Stimulated activated CD8-positive, alpha-beta memory T cell treated with anti-CD3 and anti-CD28 coated beads, Interleukin-4, amount 100 ng/mL, for 24 hours (primary cell): ENCODE measurements at places on chromosomes 1 and 21.

- DNase-seq: no peak
These were observed 7.6 kb downstream of the GPR37L1 start for GRCh38 chr1:202130297-202130721.

DNA sequence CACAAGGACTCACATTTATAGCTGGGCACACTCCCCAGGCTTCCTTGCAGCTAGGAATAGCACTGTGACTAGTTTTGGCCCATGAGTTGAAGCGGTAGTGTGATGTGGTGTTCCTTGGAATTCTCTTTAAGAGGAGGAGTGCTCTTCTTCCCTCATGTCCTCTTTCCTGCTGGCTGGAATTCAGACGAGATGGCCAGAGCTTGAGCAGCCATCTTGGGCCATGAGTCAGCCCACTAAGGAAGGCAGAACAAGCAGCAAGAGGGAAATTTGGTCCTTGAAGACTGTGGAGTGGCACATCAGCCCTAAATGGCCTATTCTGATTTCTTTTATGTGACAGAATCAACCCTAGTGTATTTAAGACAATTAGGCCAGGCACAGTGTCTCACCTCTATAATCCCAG, 20.0 kb downstream of the HTR6 start:
- DNase-seq: no peak

- no peak for DNase-seq
These were observed 622.1 kb downstream of the PLPP3 start for GRCh38 chr1:55957276-55957675.

DNA sequence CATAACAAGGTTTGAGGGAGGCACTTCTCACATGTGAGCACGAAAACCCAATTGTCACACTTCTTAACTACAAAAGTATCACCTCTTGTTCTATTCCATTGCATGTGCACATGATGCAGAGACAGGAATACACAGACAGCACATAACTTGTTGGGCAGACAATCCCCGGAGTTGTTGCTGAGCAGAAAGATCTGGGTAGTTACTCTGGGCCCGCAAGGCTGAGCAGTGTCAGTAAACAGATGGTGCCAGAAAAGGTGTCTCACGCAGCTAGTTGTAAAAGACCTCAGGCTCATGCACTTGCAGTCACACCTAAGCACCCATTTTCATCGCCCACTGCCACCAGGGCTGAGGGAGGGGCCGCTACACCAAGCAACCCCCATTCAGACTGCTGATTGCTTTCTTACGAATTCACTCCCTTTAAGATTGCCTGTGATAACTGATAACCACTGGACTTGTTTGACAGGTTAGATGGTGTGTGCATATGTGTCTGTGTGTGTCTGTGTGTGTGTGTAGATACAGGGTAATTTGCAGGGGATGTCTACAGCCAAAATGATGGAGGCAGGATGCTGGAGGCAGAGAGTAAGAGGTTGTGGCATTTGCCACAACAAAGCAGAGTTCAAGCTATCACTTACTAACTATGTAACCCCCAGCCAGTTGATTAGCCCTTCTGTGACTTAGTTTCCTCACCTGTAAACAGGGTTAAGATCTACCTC, 4.2 kb downstream of the LGR6 start:
- peak; percentile 8 for DNase-seq

DNA sequence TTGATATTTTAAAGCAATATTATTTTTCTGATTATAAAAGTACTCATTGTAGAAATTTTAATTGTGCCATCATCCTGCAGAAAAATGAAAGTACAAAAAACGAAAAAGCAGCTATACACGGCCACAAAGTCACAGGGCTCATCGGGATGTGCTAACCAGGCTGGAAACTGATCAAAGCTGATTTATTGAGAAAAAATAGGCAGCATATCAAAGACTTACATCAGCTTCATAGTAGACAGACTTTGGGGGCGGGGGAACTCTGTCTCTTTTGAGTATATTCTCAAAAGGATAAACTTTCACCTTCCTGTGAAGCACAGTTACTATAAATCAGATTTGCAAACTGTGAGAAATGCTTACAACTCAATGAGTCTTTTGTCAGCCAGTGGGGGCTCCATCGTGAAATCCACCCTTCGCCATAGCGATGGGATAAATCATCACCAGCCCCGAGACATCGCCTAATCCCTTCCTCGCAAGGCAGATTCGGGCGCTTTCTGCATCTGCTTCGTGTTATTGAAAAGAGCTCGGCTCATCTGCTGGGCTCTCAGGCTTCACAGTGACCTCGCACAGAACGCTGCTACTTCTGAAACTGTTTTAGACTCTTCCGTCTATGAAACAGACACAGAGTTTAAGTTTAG, 69.2 kb upstream of the ERG start:
- DNase-seq: no peak
